ENCODE measurements at places on chromosomes 16 and 17. TPM values are rescaled to one million over a fixed set of nuclear protein-coding genes. Genes with fewer than 3 reads are reported as not detected.

GRCh38 chr17:78414178-78415162 lies 36.0 kb downstream of the PGS1 start:
- no peak for DNase-seq

GRCh38 chr16:17076092-17076754 lies 394.5 kb downstream of the XYLT1 start:
- DNase-seq: no peak

DNA sequence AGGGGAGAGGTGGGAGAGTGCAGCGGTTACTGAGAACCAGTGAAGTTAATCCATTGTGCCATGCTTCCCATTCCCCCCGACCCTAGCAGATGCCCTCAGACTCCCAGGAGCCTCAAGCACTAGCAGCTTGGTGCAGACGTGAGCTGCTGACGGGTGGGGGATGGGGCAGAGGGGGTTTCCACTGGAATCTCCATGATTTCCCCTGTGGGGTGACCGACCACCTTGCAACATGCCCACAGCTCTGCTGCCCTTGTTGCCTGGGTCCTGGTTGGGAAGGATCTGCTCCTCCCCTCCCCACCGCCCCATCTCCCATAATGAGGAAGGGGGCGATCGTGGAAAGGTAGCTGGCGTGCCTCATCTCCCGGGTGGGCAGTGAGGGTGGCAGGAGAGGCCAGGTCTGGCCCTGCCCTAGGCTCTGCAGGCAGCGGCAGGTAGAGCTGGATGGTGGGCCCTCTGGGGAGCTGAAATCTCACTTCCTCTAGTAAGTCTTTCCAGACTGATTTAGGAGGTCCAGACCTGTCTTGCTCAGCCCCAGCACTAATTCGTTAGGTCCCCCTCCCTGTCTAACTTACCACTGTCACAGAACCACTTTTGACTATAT lies 9.6 kb downstream of the FLOT2 start:
- no peak for DNase-seq

- no peak for DNase-seq
These were observed 14.8 kb downstream of the TRARG1 start for GRCh38 chr17:1294157-1294717.

- DNase-seq: peak; percentile 93
These were observed at the start of gene PCGF2 for GRCh38 chr17:38748149-38748891. Gene PCGF2, minus strand, starts transcription at chr17:38748336. Its CDS starts 7,934 bp downstream, at chr17:38740402.

DNA sequence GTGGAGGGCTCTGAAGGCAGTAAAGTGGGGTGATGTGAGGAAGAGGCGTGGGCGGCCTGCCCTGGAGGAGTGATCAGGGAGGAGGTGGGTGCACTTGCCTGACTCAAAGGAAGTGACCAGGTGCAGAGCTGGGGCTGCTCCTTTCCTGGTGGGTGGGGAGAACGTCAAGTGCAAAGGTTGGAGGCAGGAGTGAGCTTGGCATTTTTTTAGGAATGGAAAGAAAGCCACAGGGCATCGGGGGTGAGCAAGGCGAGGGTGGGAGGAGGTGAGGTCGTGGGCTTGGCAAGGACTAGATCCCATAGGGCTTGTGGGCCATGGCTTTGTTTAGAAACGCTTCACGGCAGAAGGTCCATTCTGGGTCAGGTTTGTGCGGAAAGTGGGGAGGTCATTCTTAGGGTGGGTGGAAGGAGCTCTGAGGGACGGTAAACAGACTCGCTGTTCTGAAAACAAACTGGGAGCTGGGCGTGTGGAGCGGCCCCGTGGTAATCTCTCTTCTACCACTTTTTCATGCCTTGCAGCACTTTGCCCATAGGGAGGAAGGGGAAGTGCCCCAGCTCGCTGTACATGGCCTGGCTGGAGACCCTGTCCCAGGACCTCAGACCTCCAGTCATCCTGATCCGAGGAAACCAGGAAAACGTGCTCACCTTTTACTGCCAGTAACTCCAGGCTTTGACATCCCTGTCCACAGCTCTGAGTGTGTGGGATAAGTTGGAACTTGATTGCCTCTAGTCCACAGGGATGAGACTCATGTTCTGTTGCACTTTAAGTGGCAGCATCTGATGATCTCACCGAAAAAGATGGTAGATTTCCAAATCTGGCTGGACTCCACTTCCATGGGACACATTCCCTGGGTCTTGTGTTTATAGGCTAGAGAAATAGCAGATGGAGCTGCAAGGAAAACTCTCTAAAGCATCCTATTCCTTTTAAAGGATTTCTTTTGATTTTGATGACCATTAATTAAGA lies 18.9 kb upstream of the HERPUD1 start:
- no peak for DNase-seq

DNA sequence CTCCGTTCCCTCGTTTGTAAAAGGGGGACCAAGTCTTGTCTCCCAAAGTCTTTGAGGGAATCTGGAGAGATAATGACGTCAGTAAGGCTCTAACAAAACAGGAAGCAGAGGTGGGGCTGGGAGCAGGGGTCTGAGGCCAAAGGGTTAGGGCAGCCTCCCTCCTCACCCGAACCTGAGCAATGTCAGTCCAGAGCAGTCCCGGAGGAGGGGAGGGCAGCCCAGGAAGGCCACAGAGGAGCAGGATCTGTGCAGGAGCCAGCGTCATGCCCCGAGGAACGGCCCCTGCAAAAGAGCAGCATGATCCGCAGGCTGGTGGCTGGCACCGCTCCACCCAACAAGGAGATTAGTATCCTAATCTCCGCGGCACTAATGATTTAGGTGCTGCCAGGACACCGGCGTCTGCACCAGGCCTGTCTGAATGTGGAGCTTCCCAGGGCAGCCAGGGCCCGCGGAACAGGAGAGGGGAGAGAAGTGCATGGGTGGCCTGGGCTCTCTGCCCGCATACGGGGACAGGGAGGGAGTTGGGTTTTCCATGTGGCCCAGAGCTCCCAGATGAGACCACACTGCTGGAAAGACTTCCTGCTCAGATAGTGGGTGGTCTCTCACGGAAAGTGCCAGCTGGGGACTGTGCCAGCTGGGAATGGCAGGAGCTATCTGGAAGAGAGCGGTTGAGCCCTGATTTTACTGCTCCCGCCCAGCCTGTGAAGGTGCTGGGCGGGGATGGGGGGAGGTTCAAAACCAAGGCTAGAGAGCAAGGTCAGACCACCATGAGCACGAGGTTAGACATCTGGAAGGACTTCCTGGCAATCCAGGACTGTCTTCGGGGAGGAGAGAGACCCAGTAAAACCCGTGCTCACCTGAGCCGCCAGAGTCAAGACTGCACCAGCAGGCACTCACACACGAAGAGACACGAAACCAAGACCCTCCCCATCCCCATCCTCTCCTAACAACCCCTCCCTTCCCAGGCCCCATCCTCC lies 11.0 kb upstream of the KRT17 start:
- DNase-seq: no peak

DNA sequence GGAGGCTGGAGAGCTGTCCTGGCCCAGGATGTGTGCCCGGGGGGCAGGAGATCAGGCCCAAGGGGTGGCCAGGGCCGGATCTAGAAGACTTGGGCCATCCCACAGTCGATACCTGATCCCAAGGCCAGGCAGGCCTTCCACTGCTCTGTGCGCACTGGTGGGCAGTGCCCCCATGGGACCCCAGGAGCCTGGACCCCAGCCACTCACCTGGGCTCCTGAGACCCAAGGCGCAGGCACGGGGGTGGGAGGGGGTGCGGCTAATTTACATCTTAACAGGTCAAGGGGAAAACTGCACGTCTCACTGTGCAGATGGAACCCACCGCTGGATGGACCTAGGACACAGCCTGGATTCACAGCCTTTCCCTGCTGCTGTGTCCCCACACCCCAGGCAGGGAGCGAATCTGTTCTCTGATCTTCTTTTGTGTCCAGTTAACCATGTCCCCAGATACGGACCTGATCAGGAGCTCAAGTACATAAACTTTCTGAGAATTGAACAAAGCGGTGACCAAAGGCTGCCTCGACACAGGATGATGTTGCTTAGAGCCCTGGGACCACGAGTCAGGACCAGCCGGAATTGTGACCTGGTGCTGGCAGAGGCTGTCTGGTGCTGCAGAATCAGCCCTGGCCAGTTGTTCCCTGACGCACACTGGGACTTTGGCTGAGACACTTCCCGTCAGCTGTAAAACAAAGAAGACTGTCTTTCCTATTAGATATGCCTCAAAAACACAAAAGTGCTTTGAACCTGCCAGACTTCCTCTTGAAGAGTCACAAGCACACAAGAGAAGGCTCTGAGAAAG lies 60.6 kb downstream of the TNFRSF13B start:
- DNase-seq: no peak

- DNase-seq: no peak
These were observed 55.7 kb upstream of the MRTFB start for GRCh38 chr16:14015461-14015860.

DNA sequence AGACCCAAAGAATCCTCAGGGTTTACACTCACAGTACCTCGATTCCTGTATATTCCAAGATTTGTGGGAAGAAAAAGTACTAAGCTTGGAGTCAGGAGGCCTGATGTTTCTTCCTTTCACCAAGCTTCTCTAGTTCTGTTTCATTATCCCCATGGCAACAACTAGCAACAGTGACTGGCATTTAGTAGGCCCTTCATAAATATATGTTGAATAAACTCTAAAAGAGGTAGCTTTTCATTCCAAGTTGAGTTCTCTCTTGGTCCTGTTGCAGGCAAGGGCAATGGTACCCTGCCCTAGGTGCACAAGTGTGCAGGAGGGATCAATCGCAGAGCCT lies 527 bp upstream of the UBE2Z start:
- no peak for DNase-seq

- DNase-seq: no peak
These were observed 3.7 kb downstream of the TMEM98 start for GRCh38 chr17:32931686-32932085.

DNA sequence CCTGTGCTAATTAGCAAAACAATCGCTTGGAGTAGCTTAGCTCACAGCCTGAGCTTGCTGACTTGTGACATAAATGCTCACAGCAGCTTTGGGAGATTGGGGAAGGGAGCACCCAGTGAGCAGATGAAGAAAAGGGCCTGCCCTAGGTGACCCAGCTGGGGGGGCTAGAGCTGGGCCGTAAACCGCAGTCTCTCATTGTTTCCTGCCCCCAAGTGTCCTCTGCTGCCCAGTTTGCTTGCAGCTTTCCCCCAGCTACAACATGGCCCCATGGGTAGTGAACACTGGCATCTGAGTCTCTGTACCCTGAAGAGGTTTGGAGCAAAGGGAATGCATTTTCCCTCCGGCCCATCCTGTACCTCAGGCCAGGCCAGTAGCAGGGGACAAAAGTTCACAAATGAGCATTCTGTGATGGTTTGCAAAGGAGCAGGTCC lies 349.4 kb downstream of the SLC39A11 start:
- no peak for DNase-seq

GRCh38 chr17:1598399-1599095 lies 30.1 kb downstream of the SLC43A2 start:
- DNase-seq: peak; percentile 14

GRCh38 chr16:89135971-89136765 lies 35.4 kb upstream of the CDH15 start:
- DNase-seq: no peak

- DNase-seq: no peak
These were observed 142.5 kb downstream of the IRX3 start for GRCh38 chr16:54143934-54144571.

DNA sequence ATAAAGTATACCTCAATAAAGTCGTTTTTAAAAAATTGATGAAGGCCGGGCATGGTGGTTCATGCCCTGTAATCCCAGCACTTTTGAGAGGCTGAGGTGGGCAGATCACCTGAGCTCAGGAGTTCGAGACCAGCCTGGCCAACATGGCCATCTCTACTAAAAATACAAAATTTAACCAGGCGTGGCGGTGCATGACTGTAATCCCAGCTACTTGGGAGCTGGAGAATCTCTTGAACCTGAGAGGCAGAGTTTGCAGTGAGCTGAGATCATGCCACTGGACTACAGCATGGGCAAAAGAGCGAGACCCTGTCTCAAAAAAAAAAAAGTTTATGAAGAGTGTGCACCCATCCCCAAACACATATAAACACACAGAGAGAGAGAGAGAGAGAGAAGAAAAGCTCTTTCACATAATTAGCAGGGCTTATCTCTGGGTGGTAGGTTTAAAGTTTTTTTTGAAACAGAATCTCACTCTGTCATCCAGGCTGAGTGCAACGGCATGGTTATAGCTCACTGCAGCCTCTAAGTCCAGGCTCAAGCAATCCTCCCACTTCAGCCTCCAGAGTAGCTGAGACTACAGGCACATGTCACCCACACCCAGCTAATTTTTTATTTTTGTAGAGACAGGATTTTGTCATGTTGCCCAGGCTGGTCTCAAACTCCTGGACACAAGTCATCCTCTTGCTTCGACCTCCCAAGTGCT lies 3.0 kb downstream of the SREBF1 start:
- DNase-seq: peak; percentile 15

DNA sequence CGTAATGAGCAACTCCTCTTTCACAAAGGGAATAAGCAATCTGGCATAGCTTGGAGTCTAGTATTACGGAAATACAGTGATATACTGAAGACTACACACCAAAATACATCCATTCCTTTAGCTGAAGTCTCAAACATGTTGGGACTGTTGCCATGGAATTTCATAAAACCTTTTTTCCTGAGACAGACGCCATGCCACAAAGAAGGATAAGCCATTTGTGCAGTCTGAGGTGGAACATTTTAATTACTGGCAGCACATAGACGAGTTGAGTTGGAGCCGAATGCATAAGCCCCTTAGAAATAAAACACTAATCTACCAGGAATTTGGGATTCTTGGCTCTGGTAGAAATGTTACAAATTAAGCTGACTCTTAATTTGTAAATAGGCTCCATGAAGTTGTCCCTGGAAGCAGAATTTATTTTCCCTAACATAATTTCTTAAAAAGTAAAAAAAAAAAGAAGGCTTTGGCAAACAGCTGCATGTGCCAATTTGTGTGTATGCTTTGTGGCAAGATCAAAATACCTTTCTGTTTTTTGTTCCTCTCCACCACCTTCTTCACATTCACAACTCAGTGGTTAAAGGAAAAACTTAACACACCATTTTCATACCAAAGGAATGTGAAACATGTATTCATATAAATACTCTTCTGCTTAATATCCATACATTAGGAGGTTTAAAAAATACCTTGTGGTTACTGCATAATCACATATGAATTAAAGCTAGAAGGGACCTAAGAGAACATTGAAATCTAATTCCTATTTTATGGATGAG lies 25.5 kb downstream of the GRB7 start:
- no peak for DNase-seq

- no peak for DNase-seq
These were observed 9.4 kb downstream of the ITGAX start for GRCh38 chr16:31364421-31364820.

Gene EVPLL
- not detected for total RNA-seq

Gene SPEM1
- total RNA-seq: not detected

Gene TP53TG3B
- not detected for total RNA-seq

Gene SLC9A5
- total RNA-seq: 0.84 TPM

Gene NXPH3
- total RNA-seq: 4.5 TPM

Gene ENPP7
- not detected for total RNA-seq

Gene RBL2
- 34.0 TPM for total RNA-seq

Gene SLC16A3
- 10.4 TPM for total RNA-seq
